ENCODE measurements at places on chromosomes 16 and 17.

DNA sequence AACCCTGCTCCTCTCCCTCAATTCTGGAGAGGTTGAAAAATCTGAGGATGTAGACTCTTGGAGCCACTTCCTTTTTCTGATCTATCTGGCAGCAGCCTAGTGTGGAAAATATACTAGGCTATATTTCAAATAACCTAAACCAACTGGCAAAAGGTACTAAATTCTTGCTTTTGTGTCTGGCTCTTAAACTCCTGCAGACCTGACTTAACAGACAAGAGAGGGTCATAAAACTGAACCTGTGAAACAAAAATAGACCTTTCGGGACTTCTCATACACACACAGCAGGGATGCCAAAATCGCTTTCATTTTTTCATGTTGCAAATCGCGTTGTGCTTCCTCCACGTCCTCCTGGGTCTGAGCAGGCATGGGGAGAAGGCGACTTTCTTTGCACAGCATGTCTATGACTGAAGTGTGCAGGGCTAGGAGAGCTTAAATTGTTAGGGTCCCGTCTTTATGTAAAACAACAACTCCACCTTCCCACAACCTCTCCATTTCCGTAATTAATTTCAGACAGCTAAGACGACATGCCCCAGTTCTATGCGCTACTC is 520.7 kb upstream of the PSMD7 start:
- DNase-seq, result no peak

- DNase-seq, result no peak
Observed at GRCh38 chr16:20519231-20519630, 56.9 kb downstream of the ACSM2B start.

DNA sequence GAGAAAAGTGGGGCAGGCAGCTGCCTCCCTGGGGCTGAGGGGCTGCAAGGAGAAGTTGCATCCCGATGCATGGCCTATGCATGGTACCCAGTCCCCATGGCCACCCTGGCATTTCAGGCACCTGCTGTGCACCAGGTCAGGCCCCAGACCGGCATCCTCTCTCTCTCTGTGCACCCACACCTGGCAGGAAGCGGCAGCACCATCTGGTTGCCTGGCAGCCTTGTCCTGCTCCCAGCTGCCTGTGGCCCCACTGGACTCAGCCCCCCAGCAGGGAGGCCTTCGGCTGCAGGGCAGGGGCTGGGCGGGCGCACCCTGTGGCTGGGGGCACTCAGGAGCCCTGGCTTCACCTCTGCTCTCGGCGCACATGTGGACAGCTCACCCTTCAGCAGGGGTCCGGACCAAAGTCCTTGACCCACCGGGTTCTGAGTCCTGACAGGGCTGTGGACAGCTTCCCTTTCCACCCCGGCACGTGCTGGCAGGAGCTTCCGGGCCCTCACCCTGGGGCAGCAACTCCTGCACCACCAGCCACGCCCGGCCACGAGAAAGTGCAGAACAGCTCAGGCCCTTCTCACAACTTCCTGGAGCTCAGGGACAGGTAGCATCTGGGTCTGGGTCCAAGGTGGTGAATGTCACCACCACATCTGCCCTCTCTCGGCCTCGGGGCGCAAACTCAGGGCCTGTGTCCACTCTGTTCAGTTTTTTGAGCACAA is 36.7 kb downstream of the CTU2 start:
- DNase-seq, result no peak

GRCh38 chr16:30060346-30060745 is 5.2 kb upstream of the ALDOA start:
- no peak for DNase-seq

DNA sequence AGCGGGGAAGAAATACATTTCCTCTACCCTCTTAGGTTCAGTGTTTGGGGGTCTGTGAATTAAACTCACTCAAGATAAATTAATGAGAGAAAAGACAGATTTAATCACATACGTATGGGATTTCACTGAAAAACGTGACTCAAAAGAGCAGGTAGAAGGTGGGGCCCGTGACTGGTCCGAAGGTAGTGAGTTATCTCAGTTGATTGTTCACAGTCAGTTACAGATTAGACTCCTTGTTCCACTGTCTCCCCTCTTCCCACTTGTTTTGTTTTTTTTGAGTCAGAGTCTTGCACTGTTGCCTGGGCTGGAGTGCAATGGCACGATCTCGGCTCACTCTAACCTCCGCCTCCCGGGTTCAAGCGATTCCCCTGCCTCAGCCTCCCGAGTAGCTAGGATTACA is 301.2 kb downstream of the SEC14L1 start:
- no peak for DNase-seq

DNA sequence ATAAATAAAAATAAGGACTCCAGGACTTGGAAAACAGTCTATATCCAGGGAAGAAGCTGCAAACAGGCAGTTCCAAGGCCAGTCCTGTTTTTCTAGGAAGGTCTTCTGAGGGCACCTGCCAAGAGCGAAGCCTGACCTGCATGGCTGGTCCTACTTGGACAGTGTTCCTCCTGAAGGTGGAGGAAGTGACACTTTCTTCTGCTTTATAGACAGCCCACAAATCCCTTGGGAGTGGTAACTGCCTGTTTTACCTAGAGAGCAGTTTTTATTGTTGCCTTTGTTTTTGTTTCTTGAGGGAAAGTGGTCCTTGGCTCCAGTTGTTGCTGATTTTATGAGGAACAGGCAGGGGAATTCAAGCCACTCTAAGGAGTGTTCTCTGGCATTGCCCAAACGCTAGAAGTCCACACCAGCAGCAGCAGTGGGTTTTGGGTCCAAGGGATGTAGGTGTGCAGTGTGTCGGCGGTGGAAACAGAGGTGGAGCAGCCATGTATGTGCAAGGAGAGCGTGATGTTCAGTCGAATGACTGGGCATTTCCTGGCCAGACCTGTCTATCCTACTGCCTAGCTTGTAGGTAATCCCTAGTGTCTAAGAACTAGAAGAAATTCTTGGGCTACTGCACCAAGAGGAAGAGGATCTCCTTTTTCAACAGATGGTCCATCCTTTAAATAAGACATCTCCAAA is 35.3 kb downstream of the LDHD start:
- no peak for DNase-seq

- DNase-seq, result no peak
Observed at GRCh38 chr17:27562777-27563455, 68.1 kb upstream of the LGALS9 start.

DNA sequence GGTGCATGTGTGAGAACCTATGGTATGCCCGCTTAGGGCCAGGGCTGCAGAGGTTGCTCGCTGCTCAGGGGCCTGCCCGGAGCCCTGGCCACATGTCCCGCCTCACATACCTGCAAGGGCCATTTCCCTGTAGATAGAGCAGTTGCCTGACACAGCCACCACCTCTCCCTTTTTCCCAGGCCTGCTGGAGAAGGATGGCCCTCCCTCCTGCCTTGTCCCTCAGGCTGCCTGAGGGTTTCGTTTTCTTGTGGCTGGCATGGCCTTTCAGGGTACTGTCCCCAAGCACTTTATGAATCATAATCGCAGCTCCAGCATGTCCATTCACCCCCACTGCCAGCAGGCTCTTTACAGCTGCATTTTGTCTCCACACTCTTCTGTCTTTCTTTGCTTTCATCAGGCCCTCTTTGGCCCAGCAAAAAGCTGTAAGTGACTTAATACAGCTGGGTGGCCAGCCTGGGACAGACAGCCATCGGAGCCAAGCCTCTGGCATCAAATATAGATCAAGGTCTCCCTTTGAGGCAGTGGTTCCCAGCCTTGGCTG is 65.7 kb downstream of the MPRIP start:
- no peak for DNase-seq

- no peak for DNase-seq
Observed at GRCh38 chr17:80647746-80648145, 103.1 kb downstream of the RPTOR start.

GRCh38 chr16:52318302-52319009 is 228.5 kb downstream of the TOX3 start:
- no peak for DNase-seq

DNA sequence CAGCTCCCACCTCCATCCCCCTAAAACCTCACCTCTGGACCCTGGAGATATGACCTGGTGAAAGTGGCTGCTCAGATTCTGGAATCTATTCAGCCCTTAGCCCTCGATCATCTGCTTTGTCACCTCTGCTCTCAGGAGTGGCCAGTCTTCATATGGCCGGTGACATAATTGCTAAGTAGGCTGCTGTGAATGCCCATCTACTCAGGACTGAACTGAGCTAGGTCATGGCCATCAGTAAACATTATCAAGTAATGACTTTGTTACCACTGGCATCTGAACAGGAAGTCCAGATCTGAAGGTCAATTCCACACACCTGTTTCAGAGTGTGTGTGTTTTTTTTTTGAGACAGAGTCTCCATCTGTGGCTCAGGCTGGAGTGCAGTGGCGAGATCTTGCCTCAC is 78.6 kb downstream of the CDK5R1 start:
- DNase-seq, result no peak

DNA sequence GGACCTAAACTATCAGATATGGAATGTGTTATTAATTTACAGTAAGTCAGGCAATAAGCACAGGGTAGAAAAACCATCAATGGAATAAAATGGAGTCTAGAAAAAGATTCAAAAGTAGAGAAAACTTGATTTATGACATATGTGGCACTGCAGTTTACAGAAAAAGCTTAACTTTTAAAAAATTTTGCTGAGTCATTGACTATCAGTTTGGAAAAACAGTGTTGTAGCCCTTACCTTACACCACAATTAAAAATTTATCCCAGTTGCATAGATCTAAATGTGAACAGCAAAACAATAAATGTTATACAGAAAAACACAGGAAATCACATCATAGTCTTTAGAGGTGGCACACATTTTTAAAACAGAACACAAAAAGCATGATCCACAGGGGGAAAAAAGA is 108.5 kb downstream of the USP22 start:
- DNase-seq, result no peak

- DNase-seq, result no peak
Observed at GRCh38 chr17:50206604-50207293, 5.3 kb upstream of the COL1A1 start.

Measured in activated naive CD4-positive, alpha-beta T cell (primary cell).